ENCODE measurements at places on chromosomes 7 and 10.
A peak's percentile ranks its signal among the peaks of the same experiment; 100 is the strongest.

- no peak for DNase-seq
These were observed 18.2 kb upstream of the MYH16 start for GRCh38 chr7:99254390-99254789.

GRCh38 chr7:137935884-137936508, 65.9 kb downstream of the CREB3L2 start:
- peak; percentile 85 for DNase-seq

GRCh38 chr7:82605247-82605864, 161.8 kb upstream of the CACNA2D1 start:
- peak; percentile 38 for DNase-seq

- DNase-seq, result no peak
These were observed 104.1 kb upstream of the ADCY1 start for GRCh38 chr7:45470031-45470430.

GRCh38 chr7:92076509-92076908, 57.8 kb downstream of the CYP51A1 start:
- DNase-seq, result no peak

DNA sequence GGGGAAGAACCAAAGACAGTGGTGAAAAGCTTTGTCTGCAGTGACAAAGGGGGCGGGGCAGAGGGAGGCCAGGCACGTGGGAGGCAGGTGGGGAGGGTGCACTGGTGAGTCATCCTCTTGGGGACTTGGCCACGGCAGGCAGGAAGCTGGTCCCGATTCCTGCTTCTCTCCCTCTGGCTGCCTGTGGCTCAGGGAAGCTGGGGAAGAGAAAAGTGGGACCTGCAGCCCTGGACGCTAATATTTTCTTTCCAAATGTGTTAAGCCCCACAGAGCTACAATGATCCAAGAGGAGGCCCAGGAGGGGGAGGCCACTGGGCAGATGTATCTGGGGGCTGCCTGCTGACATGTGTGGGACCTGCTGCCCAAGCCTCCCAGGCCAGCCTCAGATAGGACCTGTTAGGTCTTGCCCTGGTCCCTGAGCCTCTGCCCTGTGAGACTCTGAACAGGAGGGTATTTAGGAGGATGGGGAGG, 231.8 kb downstream of the KCNMA1 start:
- peak; percentile 28 for DNase-seq

GRCh38 chr7:66352071-66352470, 146.9 kb downstream of the TPST1 start:
- DNase-seq, result peak; percentile 1

DNA sequence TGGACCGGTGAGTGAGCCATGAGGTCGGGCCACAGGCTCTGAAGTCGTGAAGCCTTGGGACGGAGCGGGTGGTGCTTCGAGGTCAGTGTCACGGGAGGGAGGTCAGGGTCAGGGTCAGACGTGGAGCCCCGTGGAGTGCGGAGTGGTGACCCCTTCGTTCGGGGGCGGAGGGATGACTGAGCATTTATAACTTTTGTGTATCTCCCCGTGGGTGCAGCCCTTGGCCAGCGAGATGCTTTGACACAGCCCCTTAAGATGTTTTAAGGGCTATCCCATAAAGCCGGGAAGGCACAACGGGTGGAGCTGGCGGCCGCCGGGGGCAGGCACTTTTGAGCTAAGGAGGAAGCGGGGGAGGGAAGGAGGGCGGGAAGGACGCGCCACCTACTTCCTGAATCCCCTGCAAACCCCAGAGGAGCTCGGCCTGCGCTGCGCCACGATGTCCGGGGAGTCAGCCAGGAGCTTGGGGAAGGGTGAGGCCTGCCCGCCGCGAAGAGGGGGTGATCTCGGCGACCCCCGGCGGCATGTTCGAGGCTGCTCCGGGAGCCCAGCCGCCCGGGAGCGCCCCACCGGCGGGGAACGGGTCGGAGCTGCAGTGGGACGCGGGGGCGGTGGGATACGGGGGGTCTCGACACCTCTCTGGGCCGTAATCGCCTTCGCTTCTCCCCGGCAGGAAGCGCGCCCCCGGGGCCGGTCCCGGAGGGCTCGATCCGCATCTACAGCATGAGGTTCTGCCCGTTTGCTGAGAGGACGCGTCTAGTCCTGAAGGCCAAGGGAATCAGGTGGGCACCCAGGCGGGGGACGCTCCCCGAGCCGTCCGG, at the start of gene GSTO1:
TSS of gene GSTO1 (plus strand) at position 400 of the 818 bp plus-strand sequence. CDS start at position 437, 37 bp downstream.
- peak; percentile 89 for DNase-seq
